ENCODE measurements at places on chromosomes 13 and 19.

DNA sequence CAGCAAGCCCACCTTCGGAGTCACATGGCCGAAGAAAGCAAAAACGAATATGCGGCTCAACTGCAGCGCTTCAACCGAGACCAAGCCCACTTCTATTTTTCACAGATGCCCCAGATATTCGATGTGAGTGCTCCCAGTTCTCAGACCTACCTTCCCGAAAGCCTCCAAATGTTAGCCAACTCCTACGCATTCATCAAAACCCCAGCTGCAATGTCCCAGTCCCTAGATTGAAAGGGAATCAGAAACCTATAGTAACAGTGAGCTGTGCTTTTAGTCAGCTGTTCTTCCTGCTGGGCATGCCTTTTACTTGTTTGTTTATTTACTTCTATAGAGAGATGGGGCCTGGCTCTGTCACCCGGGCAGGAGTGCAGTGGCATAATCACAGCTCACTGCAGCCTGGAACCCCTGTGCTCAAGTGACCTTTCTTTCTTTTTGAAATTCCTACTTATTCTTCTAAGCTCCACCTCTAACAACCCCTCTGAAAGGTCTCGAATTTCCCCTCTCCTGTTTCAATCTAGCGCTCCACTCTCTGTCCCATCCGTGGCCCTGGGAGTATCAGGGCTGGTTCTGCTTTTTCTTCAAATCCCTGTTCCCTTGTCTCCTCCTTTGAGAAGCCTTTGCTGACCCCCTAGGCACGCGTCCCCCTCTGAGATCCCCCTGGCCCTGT is 4.4 kb downstream of the TRIP10 start:
- no peak for DNase-seq

DNA sequence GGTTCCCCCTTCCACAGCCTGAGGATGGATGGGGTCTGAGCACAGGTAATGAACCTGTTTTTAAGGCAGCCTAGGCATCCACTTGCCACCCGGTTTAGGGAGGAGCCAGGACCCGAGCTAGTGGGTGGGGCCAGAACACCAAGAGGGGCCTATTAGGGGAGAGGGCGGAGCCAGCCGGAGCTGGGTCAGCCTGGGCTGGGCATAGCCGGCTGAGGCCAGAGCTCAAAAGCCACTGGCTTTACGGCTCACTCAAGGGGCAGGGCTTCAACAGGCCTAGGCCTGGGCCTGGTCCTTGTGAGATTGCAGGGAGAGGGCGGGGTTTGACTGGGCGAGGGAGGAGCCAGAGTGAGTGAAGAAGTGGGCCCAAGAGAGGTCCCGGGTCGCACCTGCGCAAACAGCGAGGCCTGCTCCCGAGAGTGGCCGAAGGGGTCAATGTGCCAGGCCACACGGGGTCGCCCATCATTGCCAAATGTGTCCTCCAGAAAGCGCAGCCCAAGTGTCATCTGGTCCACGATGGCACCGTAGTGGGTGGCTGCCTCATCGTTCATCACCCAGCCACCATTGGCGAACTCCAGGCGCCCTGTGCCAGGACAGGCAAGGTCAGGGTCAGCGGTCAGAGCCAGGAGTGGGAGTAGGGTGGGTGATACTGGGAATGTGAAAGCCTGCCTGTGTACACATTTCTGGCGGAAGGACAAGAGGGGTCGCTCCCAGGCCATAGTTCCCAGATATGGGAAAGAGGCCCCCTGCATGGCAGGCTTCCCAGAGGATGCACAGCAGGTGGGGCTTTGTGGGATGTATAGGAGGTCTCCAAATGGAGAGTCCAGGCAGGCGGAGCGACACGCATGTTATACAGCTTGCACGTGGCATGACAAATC is 1.9 kb downstream of the MAN2B1 start:
- DNase-seq, result no peak

DNA sequence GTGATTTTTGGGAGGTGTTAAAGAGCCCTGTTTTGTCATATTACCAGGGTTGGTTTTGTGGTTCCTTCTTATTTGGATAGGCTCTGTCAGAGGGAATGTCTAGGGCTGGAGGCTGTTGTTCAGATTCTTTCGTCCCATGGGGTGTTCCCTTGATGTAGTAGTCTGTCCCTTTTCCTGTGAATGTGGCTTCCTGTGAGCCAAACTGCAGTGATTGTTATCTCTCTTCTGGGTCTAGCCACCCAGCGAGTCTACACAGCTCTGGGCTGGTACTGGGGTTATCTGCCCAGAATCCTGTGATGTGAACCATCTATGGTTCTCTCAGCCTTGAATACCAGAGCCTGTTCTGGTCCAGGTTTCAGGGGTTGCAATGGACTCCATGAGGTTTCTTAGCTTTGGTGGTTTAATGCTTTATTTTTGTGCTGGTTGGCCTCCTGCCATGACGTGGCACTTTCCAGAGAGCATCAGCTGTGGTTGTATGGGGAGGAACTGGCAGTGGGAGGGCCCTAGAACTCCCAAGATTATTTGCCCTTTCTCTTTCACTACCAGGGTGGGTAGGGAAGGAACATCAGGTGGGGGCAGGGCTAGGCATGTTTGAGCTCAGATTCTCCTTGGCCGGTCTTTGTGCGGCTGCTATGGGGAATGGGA is 78.8 kb downstream of the SPRY2 start:
- no peak for DNase-seq

DNA sequence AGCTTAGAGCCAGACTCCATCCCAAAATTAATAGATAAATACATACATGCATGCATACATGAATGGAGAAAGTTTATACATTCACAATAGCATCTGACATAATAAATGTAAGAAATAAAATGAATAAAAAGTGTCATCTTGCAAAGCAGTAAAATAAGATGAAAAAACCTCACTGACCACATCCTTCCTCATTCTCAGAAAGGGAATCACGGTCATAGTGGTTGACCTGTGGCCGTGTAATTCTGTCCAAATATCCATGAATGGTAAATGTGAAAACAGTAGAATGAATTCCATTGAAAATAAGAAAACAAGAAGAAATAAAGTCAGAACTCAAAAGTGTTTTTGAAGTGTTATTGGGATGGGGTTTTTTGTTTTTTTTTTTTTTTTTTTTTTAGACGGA is 9.8 kb upstream of the CDC42EP5 start:
- DNase-seq, result no peak

DNA sequence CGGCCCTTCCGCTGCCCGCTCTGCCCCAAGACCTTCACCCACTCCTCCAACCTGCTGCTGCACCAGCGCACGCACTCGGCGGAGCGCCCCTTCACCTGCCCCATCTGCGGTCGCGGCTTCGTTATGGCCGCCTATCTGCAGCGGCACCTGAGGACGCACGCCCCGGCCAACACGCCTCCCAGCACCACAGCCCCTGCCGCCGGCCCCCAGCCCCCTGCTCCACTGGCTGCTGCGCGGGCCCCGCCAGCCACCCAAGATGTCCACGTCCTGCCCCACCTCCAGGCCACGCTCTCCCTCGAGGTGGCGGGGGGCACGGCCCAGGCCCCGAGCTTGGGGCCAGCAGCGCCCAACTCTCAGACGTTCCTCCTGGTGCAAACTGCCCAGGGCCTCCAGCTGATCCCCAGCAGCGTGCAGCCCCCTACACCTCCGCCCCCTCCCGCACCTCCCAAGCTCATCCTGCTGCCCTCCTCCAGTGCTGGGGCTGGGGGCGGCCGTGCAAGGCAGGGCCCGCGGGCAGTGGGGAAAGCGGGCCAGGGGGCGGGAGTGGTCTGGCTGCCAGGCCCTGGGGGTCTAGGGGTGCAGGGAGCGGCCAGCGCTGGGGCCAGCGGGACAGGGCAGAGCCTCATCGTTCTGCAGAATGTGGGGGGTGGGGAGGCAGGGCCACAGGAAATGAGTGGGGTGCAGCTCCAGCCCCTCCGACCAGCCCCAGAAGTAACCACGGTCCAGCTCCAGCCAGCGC is 1.9 kb upstream of the NAT14 start:
- no peak for DNase-seq

GRCh38 chr13:46893221-46893740 is 3.6 kb downstream of the HTR2A start:
- no peak for DNase-seq

DNA sequence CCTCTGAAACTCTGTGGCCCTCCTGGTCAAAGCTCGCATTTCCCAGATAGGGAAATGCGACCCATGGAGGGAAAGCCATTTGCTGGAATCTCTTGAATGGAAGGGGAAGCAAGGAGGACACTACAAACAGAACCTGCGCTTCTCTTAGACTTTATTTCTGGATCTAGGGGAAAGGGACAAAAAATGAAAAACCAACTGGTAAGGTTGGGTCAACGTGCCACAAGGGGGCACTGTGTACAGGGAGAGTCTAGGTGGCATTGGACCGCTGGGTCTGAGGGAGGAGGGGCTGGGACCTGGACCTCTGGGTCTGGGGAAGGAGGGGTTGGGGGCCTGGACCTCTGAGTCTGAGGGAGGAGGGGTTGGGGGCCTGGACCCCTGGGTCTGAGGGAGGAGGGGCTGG is 5.0 kb downstream of the KLK4 start:
- no peak for DNase-seq

DNA sequence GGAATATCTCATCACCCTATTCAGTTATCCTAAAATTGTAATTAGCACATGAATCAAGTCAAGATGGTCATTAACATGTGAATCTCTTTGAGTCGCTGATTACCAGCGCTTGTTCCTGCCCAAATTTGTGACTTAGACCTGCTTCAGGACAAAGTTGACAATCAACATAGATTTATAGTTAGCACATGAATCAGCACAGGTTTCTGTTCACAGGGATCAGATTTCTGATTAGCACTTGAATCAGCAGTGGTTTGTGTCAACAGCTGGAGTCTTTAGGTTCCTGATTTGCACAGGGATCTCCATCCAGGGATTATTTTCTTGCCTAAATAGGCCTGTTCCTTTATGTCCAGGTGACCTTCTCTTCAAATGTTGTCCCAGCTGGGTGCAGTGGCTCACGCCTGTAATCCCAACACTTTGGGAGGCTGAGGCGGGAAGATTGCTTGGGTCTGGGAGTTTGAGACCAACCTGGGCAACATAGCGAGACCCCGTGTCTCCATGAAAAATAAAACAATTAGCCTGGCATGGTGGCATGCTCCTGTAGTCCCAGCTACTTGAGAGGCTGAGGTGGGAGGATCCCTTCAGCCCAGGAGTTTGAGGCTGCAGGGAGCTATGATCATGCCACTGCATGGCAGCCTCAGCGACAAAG is 3.8 kb upstream of the LRFN3 start:
- DNase-seq, result no peak

DNA sequence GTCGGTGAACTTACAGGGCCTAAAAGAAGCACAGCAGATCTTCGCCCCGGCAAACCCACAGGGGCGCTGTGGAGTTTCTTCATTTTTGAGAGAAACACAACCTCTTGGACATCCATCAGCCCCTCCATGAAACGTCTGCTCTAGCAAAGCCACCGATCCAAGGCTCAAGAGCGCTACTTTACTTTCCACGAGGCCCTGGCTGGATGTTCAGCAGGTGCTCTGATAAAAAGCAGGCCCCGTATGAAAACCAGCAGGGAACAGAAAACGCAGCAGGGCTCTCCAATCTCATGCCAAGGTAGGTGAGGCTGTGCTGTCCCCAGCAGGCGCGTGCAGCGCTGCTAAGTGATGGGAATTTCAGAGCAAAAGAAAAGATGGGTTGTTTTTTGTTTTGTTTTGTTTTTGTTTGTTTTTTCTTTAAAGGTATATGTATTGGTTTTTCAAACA is 86.7 kb downstream of the IRS2 start:
- DNase-seq, result no peak

DNA sequence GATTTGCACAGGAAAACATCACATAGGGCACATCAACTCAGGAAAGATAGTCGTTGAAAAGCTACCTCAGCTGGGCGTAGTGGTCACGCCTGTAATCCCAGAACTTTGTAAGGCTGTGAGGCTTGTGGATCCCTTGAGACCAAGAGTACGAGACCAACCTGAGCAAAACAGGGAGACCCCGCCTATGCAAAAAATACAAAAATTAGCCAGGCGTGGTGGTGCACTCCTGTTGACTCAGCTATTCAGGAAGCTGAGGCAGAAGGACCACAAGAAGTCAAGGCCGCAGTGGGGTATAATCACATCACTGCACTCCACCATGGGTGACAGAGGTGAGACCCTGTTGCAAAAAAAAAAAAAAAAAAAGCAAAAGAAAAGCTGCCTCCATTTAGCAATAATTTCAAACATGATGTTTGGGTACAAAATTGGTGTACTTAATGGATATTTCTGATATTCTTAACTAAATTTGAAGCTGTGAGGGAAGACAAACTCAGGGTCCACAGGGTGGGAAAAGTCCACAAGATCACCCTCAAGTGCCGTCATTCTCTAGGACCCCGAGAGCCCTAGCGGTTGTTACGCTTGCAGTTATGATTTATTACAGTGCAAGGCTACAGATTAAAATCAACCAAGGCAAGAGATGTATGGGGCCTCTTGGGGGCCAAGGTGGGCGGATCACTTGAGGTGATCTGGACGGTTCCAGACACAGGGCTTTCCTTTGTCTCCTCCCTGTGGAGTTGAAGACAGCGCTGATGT is 42.5 kb upstream of the LDLR start:
- no peak for DNase-seq

DNA sequence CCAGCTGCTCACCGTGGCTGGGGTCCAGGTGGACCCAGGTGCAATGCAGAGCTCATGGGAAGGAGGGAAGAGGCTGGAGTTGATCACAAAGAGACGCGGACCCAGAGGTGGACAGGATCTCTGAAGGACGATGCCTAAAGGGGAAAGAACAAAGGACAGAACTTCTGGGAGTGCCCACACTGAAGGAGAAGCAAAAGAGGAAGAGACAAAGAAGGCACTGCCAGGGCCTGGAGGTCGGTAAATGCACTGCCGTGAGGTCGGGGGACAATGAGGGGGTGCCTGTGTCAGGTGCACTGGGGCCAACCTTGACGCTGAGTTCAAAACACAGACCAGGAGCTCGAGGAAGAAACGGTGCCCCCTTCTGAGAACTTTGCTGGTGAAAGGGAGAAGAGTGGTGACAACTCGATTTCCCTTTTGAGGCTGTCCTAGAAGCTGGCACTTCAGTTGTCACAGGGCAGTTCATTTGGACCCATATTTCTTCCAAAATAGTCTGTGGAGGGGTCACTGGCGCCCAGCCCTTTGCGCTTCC is 55.6 kb downstream of the GJA3 start:
- DNase-seq, result no peak

- DNase-seq, result no peak
Measured at GRCh38 chr13:27012482-27013197, 159.0 kb downstream of the USP12 start.

All from CD4-positive, alpha-beta T cell treated with Interleukin-2 at 100 ng/mL for 4 hours (primary cell).